ENCODE measurements at places on chromosomes 2 and 18. TPM values are rescaled to one million over a fixed set of nuclear protein-coding genes. Genes with fewer than 3 reads are reported as not detected.

- DNase-seq, result no peak
Observed at GRCh38 chr18:32934201-32934600, 161.4 kb upstream of the KLHL14 start.

- no peak for DNase-seq
Observed at GRCh38 chr2:230701308-230701707, 11.3 kb upstream of the CAB39 start.

GRCh38 chr2:227942021-227942420, 70.6 kb downstream of the DAW1 start:
- no peak for DNase-seq

DNA sequence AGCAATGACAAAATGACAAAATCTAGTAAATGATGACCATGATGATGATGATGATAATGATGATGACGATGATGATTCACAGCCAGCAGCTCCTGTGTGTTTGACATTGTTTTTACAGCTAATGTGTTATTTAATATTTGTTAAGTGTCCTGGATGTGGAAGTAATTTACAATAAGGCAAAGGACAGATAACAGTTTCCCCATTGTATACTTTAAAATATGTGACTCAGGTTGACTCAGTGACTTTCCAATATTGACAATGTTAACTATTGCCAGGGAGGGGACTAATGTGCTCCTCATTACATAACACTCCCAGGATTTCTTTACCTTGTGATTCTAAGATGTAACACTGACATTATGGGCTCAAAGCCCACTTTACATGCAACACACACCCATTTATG, 602.2 kb downstream of the FBXO15 start:
- DNase-seq, result no peak

DNA sequence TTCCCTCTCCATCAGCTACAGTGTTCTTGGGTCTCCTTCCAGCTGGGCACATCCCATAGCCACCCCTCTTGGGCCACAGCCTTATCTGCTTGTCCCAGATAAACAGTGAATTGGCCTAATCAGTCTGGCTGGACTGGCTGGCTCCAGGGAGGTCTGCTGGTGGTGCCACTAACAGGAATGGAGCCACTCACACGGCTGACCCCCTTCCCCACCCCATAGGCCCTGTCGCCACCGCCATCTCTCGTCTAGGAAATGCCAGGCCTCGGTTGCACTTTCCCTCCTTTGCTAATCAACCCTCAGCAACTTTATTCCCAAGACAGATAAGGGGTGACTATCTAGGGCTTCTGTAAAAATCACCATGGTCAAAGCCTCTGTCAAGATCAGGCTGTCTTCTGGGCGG, 23.0 kb upstream of the TNP1 start:
- DNase-seq, result no peak

DNA sequence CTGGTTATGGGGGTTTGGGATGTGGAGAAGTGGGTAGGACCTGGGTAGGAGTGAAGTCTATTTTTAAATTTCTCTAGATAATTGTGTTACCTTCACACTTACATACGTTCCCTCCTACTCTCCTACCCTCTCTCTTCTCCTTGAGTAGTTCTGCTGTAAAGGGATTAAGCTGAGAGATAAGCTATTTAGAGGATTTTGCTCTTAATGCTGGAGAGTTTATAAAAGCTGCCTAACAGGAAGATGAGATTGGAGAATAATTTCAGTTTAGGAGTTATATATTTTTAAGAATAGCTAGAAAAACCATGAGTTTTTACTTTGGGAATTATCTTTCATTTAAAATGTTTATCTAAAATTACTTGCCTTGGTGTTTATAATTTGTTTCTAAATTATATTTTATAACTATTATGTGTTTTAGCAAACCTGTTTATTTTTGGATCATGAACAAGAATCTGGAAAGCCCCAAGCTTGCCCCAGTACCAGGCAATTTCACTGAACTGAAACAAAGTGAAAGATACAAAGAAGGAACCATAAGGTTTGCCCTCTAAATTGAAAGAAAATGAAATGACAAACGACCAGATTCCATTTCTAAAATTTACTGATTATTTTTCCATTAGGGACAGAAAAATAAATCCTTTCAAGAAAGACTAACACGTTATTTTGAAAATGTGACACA, 101.5 kb downstream of the ZNF532 start:
- DNase-seq, result no peak

Gene SSB
- 75.7 TPM for total RNA-seq

GRCh38 chr2:106191511-106192016, 2.5 kb downstream of the UXS1 start:
- no peak for DNase-seq

GRCh38 chr2:27627963-27628766, 647 bp downstream of the CCDC121 start:
- no peak for DNase-seq

DNA sequence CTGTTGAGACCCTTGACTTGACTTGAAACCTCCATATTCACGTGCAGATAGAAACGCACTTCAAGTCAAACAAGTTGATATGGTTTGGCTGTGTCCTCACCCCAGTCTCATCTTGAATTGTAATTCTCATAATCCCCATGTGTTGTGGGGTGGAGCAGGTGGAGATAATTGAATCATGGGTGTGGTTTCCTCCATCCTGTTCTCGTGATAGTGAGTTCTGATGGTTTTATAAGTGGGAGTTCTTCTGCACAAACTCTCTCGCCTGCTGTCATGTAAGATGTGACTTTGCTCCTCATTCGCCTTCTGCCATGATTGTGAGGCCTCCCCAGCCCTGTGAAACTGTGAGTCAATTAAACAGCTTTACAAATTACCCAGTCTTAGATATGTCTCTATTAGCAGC, 21.4 kb downstream of the SLC3A1 start:
- DNase-seq, result no peak

Gene L3MBTL4
- 10.5 TPM for total RNA-seq

DNA sequence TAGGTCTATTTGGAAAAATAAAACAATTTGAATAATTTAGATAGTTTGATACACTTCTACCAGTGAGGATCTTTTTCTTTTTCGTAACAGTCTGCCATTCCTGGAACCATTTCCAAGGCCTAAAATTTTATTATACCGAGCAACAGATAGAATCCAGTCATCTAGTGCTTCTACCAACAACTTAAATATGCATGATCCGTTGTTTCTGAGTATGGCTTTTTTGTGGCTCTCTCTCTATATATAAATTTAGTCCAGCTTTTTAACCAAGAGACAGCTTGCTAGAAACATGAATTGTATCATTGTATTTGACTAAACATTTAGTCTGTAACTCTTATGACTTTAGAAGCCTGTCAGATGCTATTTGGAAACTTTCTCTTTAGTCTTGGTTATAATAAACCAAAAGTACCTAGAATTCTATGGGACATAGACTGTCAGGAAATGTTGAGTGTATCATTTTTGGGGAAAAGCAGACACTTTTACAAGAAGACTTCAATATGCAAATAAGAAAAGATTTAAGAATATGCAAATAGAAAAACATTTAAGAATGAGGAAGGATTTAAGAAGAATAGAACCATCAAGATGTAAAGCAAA, 161.4 kb downstream of the ZEB2 start:
- DNase-seq, result no peak

DNA sequence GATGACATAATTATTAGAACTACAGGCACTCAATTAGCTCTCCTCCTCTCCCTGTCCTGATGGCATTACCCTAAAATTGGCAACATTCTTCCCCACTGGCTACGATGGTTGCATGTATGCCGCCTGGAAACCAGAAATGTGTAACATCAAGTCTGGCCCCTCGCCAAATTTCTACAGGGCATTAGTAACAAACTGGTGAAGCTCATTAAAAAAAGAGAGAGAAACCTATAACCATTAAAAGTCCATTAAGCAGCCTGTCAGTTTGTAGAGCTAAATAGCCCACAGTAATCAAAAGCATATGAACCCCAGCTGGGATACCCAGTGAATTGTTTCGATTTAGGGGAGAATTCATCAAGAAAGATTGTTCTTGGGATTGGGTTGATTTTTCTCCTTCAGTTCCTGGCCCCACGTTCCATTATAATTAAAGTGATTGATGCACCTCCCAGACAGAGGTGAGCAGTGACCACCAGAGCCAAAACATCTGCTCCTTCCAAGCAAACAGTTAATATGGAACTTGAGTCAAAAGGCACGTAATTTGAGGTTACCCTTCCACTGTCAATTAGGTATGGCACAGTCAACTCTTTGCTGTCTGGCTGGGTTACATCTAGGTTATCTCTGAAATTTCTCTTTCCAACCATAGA, 208.6 kb downstream of the C1D start:
- no peak for DNase-seq

Gene OSR1
- total RNA-seq, result 78.3 TPM

DNA sequence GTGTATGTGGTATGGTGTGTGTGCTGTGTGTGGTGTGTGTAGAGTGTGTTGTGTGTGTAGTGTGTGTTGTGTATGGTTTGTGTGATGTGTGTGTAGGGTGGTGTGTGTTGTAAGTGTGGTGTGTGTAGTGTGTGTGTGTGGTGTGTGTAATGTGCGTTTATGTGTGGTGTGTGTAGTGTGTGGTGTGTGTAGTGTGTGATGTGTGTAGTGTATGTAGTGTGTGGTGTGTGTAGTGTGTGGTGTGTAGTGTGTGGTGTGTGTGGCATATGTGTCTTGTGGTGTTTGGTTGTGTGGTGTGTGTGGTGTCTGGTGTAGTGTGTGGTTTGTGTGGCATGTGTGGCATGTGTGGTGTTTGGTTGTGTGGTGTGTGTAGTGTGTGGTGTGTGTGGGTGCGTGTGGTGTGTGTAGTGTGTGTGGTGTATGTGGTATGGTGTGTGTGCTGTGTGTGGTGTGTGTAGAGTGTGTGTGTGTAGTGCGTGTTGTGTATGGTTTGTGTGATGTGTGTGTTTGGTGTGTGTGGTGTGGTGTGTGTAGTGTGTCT, 4.0 kb upstream of the RTP5 start:
- DNase-seq, result no peak

- DNase-seq, result no peak
Observed at GRCh38 chr18:54117853-54118773, 106.4 kb downstream of the MBD2 start.

DNA sequence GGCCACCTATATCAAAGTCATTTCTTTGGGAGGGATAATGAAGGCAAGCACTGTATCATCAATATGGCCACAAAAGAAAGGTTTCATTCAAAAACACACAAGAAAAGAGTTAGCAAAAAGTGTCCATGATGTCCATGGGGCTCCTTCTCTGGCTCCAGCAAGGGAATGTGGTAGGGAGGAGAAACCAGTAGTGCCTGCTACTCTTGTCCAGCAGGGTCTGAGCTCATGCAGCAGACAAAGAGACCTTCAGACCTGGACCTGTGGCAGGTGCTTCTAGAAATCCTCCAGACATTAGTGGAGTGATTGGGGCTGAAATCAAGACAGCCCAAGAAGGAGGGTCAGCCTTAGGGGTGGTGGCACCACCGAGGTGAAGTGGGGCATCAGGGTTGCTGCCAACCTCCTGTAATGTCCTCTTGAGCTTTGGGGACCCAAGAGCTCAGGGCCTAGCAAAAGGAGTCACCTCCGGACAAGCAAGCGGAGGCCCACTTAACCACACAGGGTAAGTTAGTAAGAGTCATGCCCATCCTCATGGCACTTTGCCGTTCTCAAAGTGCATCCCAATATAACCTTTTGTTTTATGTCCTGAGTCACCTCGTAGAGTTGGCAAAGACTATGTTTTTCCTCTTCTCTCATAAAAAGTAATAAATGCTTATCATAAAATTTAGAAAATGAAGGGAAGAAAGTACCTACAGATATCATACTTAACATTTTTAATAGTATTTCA, 112.6 kb upstream of the YPEL5 start:
- DNase-seq, result no peak

DNA sequence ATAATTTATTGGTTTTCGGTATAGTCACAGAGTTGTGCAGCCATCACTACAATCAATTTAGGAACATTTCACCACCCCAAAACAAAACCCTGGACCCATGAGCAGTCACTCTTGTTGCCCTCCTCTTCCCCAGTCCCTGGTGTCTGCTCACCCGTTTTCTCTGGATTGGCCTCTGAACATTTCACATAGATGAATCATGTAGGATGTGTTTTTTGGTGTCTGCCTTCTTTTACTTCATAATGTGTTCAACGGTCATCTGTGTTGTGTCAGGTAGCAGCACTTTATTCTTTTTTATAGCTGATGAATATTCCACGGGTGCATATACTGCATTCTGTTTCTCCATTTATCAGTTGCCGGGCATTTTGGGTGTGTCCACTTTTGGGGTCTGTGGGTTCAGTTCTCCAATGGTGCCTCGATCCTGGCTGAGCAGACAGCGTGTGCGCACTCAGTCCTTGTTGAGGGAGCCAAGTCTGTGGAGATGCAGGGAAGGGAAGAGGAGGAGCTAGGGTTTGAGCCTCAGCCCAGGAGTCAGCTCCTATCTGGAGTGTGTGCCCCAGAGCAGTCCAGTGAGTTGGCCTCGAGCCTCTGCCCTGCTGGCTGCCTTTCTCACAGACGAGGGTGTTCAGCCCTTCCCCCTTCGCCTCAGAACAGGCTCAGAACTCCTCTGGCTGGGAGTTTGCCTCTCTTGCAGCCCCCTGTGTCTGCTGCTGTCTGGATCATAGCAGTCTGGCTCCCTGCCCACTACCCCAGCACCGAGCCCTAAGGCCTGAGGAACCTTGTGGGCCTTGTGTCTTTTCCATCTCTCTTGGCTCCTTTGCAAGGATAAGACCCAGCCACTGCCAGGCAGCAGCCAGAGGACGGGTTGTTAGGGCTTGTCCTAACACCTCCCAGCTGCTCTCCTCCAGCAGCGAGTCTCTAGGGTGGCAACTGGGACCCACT, 18.0 kb downstream of the C2orf74 start:
- DNase-seq, result peak; percentile 91

DNA sequence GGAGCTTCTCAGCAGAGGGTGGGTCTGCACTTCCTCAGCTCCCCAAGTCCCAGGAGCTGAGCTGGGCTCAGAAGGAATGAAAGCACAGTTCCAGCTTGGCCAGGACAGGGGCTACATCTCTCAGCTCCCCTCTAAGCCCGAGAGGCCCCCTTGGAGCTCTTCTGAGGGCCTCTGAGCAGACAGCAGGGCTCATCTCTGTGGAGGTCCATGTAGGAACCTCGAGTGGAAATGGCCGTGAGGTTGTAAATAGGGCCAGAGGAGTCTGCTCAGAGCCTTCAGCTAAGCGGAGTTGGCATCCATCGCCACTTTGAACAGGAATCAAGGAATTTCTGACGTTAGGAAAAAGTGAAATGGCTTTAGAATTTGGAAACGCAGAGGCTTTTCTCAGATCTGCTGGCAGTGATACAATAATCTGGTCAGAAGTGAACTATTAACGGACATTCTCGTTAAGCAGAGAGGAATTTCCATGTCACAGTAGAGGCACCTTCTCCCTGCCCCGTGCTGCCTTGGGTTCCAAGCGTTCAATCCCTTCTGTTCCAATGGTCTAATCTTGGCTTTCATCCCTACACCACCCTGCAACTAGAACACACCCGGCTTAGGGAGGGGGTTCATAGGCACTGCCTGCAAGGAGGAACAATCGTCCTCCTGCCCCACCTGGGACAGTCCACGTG, 213.9 kb downstream of the NDUFA10 start:
- DNase-seq, result peak; percentile 77

- no peak for DNase-seq
Observed at GRCh38 chr2:66387016-66387753, 47.7 kb upstream of the MEIS1 start.

Data from posterior vena cava (tissue), 2 donors.